ENCODE measurements at places on chromosomes 2 and 18.

- no peak for DNase-seq
Measured at GRCh38 chr18:67290421-67290820, 226.1 kb downstream of the DSEL start.

- DNase-seq, result no peak
Measured at GRCh38 chr2:184555352-184555751, 43.0 kb upstream of the ZNF804A start.

DNA sequence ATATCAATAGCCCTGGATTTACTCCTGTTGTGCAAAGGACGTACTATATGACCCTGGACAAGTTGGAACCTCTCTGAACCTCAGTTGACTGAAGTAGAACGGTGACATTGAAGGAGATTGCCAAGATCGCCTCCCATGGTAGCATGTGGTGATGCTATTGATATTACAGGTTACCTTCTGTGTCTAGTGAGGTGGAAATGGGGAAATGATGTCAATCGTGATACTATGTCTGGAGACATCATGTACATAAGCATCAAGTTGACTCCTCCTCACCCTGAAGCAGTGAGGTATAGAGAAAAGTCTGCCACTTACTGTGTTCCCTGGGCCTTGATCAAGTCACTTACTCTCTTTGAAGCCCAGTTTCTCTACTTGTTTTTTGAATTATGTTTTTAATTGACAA, 93.9 kb downstream of the KLF7 start:
- no peak for DNase-seq

DNA sequence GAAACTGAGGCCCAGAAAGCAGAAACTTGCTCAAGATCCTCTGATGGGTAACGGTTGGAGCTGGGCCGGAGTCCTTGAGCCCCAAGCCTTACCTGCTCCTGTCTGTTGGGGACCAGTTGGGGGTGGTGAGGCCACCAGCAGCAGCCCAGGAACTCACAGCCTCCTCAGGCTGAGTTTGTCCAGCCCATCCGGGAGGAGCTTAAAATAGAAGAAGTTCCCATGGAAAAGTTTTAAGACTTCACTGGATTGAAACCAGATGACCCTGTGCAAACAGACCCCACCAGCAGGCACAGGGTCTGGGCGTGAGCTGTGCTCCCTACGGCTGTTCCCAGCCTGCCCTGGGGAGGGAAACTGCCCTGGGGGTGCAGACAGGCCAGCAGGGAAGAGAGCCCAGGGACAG, 40.6 kb upstream of the FOSL2 start:
- no peak for DNase-seq

GRCh38 chr2:38737925-38738324, 13.2 kb downstream of the SRSF7 start:
- DNase-seq, result no peak

- DNase-seq, result no peak
Measured at GRCh38 chr2:2747797-2748301, 416.8 kb upstream of the MYT1L start.

All from globus pallidus (tissue), 1 donor.